ENCODE measurements at places on chromosomes 5 and 9.
A peak's percentile ranks its signal among the peaks of the same experiment; 100 is the strongest.

DNA sequence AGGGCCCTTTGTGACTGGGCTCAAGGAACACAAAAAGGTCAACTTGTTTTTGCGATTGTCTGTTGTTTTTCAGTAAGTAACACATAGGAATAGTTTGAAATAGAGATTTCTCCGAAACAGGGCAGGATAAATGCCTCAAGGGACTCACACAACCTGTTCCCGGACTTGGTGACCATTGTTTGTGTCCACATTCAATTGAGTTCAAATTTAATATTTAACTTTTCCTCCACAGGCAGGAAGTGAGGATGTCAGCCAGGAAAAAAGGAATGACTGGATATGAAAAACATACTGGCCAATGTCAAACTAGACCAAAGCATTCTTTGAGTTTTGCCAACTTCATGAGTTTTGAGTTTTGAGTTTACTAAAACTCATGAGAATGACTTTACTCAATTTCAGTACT, 72.7 kb downstream of the SPATA31C2 start:
- no peak for DNase-seq

DNA sequence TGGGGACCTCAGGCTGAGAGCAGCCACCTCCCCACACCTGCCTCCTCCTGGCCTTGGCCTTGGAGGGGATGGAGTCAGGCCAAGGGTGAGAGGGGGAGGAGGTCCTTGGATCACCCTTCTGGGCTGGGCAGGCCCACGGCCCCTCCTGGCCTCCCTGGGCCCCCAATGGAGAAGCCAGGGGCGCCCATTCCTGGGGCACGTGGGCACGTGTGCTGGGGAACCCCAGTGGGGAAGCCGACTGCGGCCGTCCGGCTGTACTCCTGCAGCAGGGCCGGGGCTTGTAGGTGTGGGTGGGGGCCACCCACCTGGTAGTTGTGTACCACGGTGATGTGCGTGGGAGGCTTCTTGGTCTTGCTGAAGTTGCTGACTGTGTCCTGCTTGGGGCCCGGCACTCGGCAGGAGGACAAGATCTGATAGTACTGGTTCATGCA, 8.5 kb downstream of the CRAT start:
- DNase-seq = no peak

DNA sequence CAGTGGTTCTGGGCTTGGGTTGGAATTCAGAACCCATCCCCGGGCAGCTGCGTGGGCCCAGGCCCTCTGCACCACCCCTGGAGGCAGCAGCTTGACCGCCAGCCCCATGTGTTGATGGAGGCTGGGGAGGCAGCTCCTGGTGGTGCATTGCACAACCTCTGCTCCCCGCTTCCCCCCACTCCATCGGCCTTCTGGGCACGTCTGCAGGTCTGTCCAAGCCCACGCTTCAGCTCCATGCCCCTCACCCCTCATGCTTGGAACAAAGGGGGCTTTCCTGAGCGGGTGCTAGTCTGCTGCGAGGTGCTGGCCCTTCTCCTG, 1.4 kb downstream of the NCS1 start:
- no peak for DNase-seq

GRCh38 chr9:114296338-114296737, 26.6 kb upstream of the ORM1 start:
- DNase-seq = no peak

DNA sequence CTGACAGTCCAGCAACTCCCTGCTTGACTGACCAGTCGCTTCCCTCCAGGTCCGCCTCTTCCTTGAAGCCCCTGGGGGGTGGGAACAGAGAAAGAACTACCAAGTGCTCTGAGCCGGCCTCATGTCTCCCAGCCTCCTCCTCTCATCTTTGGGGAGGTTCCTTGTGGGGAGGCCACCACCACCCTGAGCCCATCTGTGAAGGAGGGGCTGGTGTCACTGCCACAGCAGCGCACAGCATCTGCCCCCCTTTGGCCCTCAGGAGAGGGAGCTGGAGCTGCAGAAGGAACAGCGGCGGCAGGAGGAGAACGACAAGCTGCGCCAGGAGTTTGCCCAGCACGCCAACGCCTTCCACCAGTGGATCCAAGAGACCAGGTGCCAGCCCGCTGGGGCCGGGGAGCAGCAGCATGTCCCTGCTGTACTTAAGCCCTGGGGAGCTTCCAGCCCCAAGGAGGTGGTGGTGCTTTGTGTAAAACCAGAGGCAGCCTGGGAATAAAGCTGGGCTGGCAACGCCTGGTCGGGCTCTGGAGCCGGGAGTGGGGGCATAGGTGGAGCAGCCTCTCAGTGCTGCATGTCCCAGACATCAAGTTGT, 29.4 kb downstream of the DYNC2I2 start:
- DNase-seq = no peak

DNA sequence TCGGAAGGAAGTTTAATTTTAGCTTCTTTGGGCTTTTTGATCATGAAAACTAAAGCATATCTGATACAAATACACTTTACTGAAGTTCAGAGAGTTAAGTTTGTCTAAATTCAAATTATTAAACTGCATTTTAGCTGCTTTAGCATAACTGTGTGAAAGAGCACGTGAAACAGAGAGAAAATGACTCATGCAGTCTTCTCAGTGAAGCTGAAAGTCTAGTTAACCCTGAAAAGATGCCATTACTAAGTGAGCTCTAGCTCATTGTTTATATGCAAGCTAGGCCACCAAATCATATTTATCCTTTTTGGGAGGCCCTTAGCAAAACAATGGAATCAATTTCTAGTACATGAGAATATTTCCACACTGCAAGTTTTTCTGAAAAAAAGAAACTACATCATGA, 27.6 kb downstream of the TPD52L3 start:
- peak; percentile 44 for DNase-seq

DNA sequence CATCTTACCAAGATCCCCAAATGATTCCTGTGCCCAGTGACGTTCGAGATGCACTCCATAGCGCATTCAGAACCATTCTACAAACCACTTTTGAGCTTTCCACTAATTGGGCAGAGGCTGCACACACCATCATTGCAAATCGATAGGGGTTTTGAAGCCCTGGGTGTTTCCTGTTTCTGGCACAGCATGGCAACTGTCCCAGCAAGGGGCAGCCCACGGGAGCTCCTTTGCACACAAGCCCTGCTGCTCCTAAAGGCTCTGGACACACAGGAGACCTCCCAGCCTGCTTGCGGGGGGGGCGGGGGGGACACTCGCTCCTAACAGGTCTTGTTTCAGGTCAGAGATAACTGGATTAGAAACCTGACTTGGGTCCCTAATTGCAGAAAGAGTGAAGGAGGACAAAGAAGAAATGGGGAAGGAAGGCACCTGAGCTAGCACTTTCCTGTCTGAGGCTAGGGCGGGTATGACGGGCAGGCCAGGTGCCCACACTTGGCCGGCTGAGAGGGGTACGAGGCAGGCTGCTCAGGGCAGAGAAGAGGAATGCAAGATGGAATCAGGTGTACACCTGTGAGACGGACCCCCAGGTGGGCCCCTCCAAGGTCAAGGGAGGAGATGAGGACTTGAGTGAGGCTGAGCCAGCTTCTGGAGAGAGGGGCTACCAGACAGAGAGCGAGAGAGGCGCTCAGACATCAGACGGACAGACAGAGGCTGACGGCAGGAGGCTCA, 820 bp downstream of the FBP1 start:
- no peak for DNase-seq

DNA sequence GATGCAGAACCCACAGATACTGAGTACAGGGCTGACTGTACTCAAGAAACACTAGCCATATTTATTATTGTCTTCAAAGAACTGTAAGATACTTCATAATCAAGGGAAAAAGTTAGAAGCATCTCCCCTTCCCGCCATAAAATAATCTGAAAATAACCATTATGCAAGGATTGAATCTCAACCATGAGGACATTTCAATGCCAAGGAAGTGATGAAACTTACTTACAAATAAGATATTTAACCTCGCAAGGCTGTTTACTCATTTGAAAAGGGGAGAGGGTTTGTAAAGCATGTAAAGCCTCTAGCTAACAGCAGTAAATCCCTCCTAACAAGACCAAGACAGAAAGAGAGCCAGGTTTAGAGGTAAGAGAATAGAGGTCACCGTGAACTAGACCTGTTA, 6.3 kb downstream of the MYO10 start:
- no peak for DNase-seq

- no peak for DNase-seq
Observed at GRCh38 chr5:3347741-3348140, 247.9 kb upstream of the IRX1 start.

GRCh38 chr5:57976506-57976905, 483.4 kb downstream of the PLK2 start:
- DNase-seq = no peak

GRCh38 chr5:137236252-137236651, 262.9 kb downstream of the SPOCK1 start:
- no peak for DNase-seq

- no peak for DNase-seq
Observed at GRCh38 chr9:27600256-27600655, 27.0 kb upstream of the C9orf72 start.

- DNase-seq = no peak
Observed at GRCh38 chr5:73450137-73450536, 1.6 kb upstream of the FOXD1 start.

DNA sequence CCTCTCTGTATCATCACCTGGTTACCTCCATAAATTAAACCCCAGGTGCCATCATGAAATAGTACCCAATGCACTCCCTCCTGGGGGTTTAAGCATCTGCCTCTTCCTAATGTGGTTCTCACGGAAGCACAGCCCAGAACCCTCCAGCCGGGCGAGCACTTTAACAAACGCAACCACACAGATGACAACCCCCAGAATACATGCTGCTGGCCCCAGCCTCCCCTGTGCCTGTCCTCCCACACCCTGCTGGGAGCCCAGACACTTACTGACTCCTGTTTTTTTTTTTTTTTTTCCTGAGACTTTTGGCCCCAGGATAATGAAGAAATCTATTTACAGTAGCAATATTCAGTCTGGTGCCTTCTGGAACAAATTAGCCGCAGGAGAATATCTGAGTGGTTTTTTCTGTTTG, 50.0 kb upstream of the COL5A1 start:
- DNase-seq = no peak
